ENCODE measurements at places on chromosomes 5 and 9.

- DNase-seq, result no peak
Measured at GRCh38 chr5:174317256-174317894, 271.9 kb downstream of the NSG2 start.

DNA sequence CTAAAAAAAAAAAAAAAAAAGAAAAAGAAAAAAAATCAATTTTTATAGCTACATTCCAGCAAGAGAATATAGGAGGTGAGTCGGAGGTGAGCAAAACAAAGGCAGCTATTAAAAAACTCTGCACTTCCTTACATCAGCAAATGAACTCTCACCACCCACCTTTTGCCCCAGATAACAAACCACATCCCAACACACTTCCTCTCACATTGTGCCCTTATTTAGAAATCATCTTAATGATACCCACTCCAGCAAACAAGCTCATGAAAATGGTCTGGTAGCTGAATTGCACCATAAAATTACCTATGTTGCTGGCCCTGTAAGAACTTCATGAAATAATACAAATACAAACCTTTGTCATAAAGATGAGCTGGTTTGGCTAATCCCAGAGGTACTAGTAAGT, 82.9 kb downstream of the CEMIP2 start:
- no peak for DNase-seq

DNA sequence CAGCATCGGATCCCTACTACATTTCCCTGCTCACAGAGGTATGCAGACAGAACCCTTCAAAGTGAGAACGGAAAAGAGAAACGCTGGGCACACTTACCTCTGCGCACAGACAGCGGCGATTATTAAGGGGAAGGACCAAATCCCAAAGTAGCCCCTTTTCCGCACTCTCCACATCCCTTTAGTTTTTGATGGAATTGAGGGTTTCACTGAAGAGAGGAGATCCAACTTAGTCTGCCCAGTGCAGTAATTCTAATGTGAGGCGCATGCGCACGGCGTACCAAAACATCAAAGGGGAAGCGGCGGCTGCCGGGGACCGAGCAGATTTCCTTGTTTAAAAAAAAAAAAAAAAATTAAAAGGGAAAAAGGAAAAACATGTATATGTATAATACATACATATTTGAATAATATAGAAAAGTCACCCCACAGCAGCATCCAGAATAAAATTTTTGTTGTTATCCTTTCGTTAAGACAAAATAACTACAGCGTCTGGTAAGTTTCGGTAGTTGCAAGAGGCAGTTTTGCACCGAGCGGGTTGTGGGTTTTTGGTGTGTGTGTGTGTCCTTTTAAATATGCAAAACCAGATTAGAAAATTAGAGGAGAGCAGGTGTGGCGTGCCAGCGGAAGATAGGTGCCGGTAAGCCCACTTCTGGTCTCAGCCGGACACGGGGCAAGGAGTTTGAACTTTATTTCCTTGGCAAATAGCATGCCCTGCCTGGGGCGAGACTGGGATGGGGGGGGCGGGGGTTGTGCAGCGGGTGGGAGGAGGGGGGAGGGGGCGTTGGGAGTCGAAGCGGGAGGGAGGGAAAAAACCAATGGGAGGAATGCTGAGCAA, at the start of gene GABRB2:
Gene GABRB2 (minus strand): TSS at position 256 of the 832 bp plus-strand sequence. CDS start 82 bp downstream, at position 174.
- no peak for DNase-seq

- no peak for DNase-seq
Measured at GRCh38 chr5:83199126-83199525, 121.8 kb downstream of the XRCC4 start.

DNA sequence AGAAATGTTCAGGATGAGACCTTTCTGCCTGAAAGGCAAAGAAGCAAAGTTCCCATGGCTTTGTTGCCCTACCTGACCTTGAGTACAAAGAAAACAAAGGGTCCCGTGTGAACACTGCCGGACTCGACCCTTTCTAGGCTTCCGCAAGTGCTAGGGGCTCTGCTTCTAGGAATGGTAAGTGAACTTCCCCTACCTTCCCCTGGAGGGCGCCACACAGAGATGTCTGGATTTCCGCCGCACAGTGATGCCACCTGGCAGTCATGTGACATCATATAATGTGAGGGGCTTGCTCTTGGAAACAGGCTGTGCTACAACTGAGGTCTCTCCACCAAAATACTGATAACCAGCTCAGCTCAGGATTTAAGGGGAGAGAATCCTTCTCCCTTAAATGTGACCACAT, 56.6 kb downstream of the HSD17B3 start:
- DNase-seq, result no peak

DNA sequence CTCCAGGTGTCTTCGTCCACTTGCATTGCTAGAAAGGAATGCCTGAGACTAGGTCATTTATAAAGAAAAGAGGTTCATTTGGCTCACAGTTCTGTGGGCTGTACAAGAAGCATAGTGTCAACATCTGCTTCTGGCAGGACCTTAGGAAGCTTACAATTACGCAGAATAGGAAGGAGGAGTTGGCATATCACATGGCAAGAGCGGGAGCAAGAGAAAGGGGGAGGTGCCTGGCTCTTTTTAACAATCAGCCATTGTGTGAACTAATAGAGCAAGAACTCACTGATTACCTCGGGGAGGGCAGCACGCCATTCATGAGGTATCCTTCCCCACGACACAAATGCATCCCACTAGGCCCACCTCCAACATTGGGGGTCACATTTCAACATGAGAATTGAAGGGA, 134.4 kb upstream of the EFNA5 start:
- no peak for DNase-seq

- DNase-seq, result no peak
Measured at GRCh38 chr9:89317282-89317681, 1.0 kb upstream of the SECISBP2 start.

GRCh38 chr9:126788634-126789349, 16.0 kb upstream of the ZBTB43 start:
- no peak for DNase-seq

- DNase-seq, result no peak
Measured at GRCh38 chr5:79416499-79416898, 97.4 kb downstream of the HOMER1 start.

- DNase-seq, result no peak
Measured at GRCh38 chr9:1604942-1605560, 410.1 kb upstream of the SMARCA2 start.

- DNase-seq, result no peak
Measured at GRCh38 chr9:14260101-14260500, 53.8 kb downstream of the NFIB start.

GRCh38 chr5:95863383-95863757, 40.8 kb upstream of the GLRX start:
- no peak for DNase-seq

DNA sequence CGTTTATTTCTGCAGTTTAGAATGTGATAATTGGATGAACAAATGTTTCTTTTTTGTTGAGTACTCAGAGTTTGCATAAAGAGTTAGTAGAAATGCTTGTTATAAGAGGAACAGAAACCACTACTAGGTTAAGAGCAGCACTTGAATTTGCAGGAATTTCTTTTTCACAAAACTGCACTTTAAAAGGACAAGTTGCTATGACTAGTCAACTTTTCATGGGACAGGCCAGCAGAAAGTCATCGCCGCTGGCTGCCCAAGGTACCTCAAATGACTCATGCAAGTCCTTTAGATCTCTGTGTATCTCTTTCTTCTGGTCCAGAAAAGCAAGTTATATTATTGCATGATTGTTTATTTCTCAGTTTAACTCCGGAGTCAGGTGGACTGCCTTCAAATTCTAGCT, 97.3 kb upstream of the HMHB1 start:
- no peak for DNase-seq

DNA sequence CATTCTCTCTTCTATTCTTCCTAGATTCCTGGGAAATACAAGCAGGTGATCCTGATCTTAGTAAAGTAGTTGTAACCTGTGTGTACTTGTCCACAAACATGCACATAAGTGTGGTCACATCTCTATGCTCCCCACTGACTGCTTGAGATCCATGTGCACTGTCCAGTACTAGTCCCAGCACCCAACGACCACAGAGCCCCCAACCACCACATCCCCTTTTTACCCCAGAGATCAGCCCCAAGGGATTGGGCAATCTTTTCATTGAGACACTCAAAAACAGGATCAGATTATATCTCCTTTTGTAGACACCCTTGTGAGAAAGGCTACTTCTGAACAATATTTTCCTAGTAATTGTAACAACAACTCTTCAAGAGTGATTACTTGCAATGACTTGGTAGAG, 240.6 kb downstream of the ACTL7B start:
- no peak for DNase-seq

DNA sequence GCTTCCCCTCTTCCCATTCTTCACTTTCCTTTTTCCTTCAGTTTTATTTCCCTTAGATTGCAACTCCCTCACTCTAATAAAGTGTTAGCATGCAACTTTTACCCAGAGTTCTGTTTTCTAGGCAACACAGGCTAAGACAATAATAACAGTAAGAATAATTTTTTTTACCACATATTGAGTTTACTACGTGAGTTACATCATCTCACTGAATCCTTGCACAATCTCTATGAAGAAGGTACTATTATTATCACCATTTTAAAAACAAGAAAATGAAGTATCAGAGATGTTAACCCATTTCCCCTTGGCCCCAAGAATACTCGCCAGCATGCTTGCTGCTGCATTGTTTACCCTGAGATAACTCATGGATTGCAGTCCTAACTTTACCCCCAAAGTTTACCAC, 53.7 kb upstream of the SMIM32 start:
- DNase-seq, result no peak

DNA sequence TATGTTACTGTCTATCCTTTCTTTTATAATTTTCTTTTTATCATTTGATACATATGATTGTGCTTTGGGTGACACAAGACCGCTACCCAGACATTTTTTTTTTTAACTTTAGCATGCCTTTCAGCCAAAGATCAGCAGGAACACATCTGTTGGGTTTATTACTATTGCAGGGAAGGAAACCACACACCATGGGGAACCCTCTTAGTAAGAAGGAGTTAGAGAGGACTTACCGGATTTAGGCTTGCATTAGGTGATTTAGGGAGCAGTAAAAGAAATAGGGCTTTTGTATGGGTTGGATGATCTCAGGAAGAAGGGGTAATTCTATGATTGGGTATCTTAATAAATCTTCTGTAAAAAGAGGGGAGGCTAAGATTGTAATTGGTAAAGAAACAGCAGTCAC, 138.2 kb downstream of the SNX18 start:
- DNase-seq, result no peak

DNA sequence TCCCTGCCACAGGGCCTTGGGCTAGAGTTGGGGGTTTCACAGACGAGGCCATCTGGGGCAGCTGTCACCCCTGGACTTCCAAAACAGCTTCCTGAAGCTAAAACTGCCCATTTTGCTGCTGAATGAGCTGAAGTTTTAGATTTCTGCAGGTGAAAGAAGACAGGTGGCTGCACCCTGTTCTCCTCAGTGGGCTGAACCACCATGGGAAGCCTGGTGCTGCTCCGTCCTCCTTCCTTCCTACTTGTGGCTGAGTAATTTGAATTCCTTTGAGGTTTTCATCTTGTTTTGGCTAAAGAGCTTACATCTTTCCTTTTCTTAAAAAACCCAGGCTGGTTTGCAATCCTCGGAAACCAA, 5.3 kb downstream of the NKD2 start:
- no peak for DNase-seq

GRCh38 chr5:43110606-43111170, 10.0 kb upstream of the ZNF131 start:
- DNase-seq, result no peak

DNA sequence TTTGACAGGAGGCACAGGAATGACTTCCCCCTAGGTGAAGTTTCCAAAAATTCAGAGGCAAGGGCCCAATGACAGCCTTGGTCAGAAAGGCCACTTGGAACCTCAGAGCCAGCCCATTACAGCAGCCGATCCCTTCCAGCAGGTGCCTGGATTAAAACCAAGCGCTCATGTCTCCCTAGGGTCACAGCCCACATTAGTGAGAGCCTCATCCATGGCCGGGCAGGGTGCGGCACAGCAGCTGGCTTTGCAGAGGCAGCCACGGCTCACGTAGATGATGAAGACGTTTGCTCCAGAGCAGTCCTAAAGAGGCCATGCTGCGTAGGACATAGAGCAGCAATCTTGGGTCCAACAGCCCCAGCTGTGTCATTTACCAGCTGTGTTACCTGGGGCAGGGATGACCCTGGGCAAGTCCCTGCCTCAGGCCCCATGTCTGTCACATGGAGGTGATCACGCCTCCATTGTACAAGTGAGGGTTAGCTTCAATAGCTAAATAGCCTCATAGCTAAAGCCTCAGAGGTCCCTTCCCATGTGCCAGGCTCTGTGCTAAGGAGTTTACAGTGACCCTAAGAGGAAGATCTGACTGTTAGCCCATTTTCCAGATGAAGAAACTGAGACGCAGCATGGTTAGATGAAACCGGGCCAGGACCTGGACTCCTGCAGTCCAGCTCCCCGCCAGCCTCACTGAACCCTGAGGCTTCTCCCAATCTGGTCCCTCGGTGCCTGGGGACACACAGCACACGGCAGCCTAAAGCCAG, 39.2 kb downstream of the NEK6 start:
- DNase-seq, result no peak

DNA sequence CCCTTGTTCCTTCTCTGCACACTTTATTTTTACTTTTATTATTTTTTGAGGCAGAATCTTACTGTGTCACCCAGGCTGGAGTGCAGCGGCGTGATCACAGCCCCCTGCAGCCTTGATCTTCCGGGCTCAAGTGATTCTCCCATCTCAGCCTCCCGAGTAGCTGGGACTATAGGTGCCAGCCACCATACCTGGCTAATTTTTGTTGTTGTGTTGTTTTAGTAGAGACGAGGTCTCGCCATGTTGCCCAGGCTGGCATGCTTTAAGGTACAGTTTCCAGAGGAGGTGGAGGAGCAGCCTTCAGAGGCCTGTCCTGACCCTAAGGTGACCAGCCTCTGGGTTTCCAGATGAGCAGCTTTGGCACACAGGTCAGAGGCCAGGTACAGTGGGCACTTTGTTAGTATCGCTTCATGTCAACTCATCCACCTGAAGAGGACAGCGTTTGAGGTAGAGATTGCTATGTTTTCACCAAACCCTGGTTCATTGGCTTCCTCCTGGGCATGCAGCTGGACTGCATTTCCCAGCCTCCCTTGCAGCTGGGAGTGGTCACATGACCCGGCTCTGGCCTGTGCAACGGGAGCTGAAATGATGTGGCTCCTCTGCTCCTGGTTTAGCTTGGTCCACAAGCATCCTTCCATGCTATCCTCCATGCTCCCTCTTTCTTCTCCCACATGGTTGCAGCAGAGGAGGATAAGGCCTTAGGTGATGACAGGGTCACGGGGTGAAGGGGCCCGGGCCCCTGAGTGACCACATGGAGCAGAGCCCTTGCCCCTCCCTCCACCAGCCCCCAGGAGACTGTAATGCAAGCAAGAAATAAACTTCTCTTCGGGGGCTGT, 139.3 kb upstream of the IER5L start:
- DNase-seq, result peak; percentile 64

DNA sequence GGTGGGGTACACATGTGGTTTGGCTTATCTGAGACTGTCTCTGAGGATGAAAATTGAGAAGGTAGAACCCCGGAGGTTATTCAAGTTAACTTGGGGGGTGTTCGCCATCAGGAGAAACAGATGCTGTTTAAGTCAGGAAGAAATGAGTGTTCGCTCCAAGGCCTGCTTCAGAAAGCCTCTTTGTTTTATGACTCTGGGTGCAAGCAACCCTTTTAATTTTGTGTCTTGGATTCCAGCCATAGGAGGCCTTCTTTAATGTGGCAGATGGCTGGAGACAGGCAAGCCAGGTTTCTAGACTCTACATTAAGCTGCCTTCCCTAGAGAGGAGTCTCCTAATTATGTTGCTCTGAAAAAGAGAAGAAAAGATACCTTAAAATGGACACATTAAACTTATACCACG, 4.2 kb upstream of the SMAD5 start:
- DNase-seq, result no peak

- no peak for DNase-seq
Measured at GRCh38 chr5:39414426-39414825, 10.4 kb downstream of the DAB2 start.

GRCh38 chr9:128389395-128390149, 18.4 kb downstream of the URM1 start:
- DNase-seq, result no peak

Data from uterus (tissue), 4 donors.